ENCODE measurements at places on chromosomes 12 and 14.

DNA sequence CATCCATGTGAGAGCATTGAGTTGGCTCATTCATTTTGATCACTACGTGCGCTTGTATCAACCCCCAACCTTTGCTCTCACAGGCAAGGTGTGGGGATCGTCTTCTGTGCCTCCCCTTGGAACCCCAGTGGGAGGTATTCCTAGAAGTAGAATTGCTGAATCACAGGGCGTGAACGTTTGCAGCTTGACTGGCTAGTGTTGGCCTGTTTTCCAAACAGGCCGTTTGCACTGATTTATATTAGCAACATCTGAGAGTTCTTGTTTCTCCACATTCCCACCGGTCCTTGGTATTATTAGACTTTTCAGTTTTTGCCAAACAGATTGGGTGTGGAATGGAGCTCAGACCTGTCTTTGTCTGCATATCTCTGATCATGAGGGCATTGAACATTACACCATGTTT is 288.6 kb upstream of the PWP1 start:
- DNase-seq: no peak

DNA sequence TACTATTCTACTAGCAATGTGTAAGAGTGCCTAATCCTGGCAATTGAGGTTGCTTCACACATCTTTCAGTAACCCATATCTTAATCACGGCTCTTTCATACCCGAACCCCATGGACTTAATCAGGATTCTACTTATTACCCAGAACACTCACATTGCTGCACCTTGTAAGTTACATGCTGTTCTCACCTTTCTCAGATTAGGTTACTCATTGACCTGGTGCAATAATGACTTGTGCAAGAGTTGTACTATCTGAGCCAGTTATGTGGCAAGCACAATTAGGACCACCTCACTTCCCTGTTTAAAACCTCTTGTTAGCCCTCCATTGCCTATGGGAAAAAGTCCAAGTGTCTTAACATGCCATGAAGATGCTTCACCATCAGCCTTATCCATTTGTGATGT is 306.7 kb upstream of the E2F7 start:
- DNase-seq: no peak

DNA sequence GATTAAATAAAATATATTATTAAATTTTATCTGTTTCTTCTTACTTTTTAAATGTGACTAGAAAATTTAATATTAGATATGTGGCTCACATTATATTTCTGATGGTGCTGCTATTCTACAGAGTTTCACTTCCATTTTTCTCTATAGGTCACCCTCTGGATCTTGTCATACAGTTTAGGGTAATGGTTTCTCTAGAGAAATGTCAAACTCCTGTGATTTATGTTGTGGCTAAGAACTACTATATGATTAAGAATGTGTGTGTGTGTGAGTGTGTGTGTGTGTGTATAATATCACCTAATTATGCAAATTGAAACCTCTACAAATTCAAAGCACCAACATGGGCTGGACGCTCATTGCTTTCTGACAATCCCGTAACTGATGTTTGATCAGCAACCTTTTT is 325.9 kb downstream of the ADAMTS20 start:
- no peak for DNase-seq

- no peak for DNase-seq
Measured at GRCh38 chr12:52342781-52343490, 21.7 kb upstream of the KRT83 start.

- no peak for DNase-seq
Measured at GRCh38 chr12:116697716-116698115, 40.2 kb downstream of the SPRING1 start.

GRCh38 chr14:95432144-95433093 is 84.0 kb downstream of the SYNE3 start:
- no peak for DNase-seq

GRCh38 chr14:81516986-81517797 is 16.5 kb downstream of the SEL1L start:
- DNase-seq: no peak
